Neural crest cell (in vitro differentiated cells): ENCODE measurements at places on chromosomes 12 and 14.

GRCh38 chr14:72613231-72613974 lies 280.5 kb downstream of the DPF3 start:
- no peak for DNase-seq

DNA sequence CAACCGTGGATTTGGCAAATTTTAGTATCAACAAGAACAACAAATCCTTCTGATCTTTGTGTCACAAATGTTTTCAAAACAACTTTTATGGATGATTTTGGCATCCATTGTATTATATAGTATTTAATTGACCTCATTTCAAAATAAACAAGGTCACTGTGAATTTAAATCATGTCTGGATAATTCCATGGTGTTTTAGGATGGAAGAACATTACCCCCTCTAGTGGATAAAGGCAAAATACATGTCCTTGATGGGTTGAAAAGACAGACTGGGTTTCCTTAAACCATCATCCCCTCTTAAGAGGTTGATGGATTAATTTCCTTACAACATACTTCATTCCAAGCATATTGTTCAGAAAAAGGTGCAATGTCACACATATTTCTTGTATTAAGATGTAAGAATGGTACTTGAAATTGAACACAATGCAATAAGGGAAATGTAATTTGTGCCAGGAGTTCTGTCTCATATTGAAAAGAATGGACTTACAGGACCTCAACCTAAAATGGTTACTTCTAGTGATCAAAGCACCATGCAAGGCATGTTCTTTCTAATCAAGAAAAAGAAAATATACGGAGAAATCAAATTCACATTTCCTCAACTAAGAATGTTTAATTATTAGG lies 352.0 kb downstream of the BCAT1 start:
- DNase-seq: no peak

- no peak for DNase-seq
Measured at GRCh38 chr12:1553987-1554982, 40.1 kb downstream of the FBXL14 start.

GRCh38 chr12:67078957-67079356 lies 190.2 kb upstream of the CAND1 start:
- DNase-seq: no peak
